ENCODE measurements at places on chromosomes 1 and 21. TPM values are rescaled to one million over a fixed set of nuclear protein-coding genes. Genes with fewer than 3 reads are reported as not detected.

Gene JAM2
- 1.3 TPM for total RNA-seq

Gene TRAF3IP3
- total RNA-seq = 1.3 TPM

DNA sequence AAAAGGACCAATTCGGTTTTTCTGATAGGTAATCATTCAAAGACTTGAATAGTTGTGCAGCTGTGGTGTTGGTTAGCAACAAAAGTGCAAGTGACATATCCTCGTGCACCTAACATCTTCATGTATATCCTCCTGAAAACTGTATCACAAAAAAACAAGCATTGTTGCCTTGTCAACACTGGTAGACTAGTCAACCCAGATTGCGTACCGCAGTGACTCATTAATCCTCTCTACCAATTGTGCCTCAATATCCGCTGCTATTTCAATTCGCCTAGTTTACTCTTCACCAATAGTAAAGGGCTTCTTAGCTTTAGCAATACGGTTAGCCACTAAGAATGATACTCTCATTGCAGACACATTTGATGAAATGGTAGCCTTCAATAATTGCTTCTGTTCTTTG, 3.5 kb downstream of the HHAT start:
- DNase-seq = no peak

Gene ANGPTL7
- not detected for total RNA-seq

Gene PDPN
- total RNA-seq = 0.61 TPM

Gene DYNLT4
- total RNA-seq = not detected

DNA sequence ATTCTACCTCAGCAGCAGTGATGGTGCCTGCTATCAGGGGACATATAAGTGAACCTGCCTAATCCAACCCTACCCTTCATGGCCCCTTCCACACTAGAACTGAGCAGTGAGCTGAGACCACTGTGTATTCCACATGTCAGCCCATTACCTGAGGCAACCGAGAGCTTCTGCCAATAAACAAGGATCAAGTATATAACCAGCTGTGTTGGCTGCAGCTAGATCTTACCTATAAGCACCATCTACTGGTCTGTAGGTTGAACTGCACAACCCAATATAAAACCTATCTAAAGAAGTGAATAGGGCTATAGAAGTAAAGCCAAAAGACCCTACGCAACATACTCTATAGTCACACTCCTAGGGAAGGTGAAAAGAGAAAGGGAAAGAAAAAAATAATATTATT, 376.9 kb downstream of the HHIPL2 start:
- no peak for DNase-seq

DNA sequence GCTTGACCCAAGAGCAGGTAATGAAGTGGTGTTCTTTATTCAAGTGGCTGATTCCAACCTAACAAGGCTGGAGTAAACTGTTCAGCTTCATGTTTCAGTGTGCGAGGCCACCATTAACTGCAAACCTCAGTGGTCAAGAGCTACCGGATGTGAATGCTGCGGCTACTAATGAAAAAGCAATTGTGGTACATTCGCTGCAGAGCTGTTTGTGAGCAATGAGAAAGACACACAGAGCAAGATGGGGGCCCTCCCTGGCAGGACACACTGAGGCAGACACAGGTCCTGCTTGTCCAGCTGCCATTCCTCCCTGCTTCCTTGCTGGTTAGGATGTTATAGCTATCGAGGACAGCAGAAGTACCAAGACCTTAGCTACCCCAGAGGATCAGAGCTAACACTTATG, 26.1 kb downstream of the SYF2 start:
- DNase-seq = no peak

DNA sequence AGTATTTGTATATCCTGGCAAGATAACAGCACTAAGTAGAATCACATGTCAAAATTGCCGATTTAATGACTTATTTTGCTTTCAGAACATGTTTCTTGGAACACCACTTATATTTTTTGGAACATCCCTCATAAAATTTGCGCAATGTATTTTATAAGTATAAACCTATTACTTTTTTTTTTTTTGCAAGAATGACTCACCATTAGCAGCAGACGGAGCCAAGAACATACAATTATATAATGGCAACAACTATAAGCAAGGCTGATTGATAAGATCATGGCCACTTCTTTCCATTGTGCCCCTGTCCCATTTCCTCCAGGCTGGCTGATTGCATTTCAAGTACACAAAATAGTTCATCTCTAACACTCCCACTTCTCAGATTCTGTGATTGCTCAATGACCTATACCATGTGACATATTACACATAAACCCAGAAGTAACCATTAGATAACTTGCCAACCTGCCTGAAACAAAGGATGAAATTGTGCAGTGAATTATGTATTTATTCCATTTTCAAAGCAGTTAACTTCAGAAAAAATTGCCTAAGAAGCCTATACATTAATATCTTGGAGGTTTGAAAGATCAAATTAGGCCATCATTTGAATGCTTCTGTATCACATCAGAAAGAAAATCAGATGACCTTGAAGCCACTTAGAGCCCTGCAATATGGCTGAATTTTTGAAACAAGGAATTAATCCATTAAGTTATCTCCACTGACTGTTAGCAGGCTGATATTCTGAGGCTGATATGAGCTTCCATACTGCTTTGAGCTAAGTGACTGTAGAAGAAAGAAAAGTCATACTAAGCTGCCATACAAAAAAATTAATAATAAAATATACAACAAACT, 77.8 kb upstream of the PRMT6 start:
- DNase-seq = no peak

Gene LRRIQ3
- total RNA-seq = 0.33 TPM

Gene FCAMR
- 5.6 TPM for total RNA-seq

- no peak for DNase-seq
Measured at GRCh38 chr1:160953030-160953429, 1.6 kb downstream of the ITLN2 start.

DNA sequence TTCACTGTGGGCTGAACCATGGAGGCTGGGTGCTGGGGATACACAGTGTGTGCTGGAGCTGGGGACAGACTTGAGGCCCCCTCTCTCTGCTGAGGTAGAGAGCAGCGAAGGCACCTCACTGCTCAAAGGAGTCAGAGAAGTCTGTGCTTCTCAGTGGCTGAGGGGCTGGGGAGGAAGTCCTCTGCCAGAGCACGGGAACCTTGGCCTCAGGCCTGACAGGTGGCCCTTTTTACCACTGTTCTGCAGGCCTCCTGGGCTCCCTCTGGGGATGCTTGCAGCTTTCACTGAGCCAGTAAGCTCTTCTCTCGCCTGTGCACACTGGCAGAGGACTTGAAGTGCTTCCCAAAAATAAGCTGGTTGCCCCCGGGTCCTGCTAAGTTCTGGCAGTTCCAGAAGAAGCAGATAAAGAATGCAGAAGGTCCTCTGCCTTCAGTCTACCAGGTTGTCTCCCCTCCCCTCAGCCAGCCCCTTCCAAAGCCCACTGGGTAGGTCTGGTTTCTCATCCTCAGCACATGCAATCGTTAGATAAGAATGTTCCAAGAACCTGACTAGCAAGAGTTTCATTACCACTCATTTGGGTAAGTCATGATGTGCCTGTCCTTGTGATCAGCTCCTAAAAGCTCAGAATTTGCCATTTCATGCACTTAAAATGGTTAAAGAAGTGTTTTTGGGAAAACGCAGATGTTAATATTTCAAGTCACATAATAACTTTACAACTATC, 53.9 kb downstream of the TENT5C start:
- no peak for DNase-seq

DNA sequence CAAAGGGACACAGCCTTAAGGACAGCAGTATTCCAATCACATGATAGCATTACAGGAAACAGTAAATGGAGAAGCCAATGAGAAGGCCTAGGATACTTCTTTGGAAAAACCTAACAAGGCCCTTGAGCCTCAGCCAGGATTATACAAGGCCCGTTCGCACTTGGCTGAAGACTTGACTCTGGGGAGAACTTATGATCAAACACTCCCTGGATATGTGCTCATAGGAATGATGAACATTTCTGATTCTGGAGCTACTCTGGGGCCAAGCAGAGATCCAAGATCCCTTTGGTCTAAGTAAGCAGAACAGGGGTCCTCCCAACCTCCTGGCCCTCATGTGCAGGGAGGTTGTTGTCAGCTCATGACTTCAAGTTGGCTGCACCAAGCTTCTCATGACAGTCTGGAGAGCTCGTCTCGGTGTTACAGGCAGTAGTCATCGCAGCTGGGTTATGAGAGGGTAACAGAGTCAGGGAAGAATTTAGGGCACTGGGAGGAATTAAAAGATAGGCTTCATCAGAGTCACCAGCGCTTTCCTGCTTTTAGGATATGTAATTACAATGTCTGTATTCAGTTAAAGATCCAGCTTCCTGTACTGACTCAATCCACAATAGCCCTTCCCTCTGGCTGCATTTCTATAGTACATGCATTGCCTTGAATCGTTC, 92.5 kb upstream of the IRF2BP2 start:
- no peak for DNase-seq

Gene HAX1
- total RNA-seq = 40.2 TPM

All from right lobe of liver (tissue), 6 donors.